ENCODE measurements at places on chromosomes 3 and 15. TPM values are rescaled to one million over a fixed set of nuclear protein-coding genes. Genes with fewer than 3 reads are reported as not detected.

DNA sequence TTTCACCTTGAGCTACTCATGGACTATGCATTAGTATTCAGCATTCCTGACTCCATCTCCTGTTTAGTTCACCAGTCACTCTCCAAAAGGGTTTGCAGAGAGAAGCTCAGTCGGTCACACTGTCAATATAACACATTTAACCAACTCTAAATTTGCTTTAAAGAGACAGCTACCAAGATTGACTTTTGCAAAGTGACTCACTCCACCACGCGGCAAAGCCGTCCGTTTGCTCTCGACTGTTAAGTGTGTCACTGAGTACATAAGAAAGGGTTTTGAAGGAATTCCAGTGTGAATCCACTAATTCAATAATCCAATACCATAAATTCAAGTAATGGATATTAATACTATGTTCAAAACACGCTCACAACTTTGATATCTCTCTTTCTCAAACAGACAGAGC lies 1006.7 kb upstream of the NR2F2 start:
- no peaks in the 10 kb centered on the region for H3K36me3 ChIP-seq
- H3K27me3 ChIP-seq, result peaks cover 8% of the 10 kb centered on the region
- no peaks in the 10 kb centered on the region for H3K4me1 ChIP-seq
- DNase-seq, result no peak

DNA sequence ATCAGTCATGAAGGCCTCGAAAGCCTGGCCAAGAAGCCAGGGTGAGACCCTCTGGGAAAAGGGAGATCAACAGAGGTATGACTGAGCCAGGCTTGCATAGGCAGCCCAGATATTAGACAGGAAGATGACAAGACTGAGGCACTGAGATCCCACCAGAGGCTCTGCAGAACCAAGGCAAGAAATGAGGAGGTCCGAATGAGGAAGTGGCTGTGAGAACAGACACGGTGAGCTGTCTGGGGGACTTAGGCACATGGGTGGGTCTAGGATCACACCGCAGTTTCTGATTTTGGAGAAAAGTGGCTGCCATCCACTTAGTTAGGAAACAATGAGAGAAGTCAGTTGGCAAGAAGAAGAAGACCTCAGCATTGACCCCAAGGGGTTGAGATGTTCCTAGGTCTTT lies 31.5 kb upstream of the PRSS50 start:
- no peaks in the 10 kb centered on the region for H3K27me3 ChIP-seq
- no peak overlapping the region for H3K27ac ChIP-seq
- no peaks in the 10 kb centered on the region for H3K4me1 ChIP-seq

GRCh38 chr3:121431726-121432517 lies 113.9 kb downstream of the POLQ start:
- no peaks in the 10 kb centered on the region for H3K27me3 ChIP-seq
- no peak overlapping the region for H3K27ac ChIP-seq
- DNase-seq, result no peak
- H3K4me3 ChIP-seq, result peak overlapping the region; percentile 32
- no peaks in the 10 kb centered on the region for H3K36me3 ChIP-seq
- peaks cover 11% of the 10 kb centered on the region for H3K4me1 ChIP-seq

GRCh38 chr3:83150896-83151295 lies 1389.5 kb upstream of the GBE1 start:
- no peak overlapping the region for H3K27ac ChIP-seq
- H3K4me3 ChIP-seq, result no peak overlapping the region
- H3K27me3 ChIP-seq, result no peaks in the 10 kb centered on the region
- no peak for DNase-seq
- no peaks in the 10 kb centered on the region for H3K4me1 ChIP-seq
- H3K36me3 ChIP-seq, result no peaks in the 10 kb centered on the region

DNA sequence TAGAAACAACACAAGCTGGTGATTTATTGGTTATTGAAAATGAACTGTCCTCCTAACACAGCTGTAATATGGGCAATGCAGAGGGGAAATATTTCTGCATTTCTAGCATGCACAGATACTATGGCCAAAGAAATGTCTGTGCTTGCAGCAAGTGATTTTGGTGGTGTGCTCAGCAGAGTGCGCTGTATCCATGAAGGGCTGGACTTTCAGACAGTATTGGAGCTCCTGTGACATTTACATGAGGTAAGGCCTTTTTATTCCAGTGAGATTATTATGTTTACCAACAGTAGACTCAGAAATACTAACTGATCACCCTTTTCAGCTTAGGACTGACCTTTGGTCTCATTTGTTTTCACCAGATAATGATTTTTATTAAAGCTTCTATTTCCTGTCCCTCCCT lies 1302.6 kb upstream of the EPHA6 start:
- H3K4me3 ChIP-seq, result no peak overlapping the region
- no peak overlapping the region for H3K27ac ChIP-seq
- H3K4me1 ChIP-seq, result no peaks in the 10 kb centered on the region
- no peak for DNase-seq

GRCh38 chr3:115876876-115877614 lies 253.7 kb downstream of the GAP43 start:
- H3K27me3 ChIP-seq, result no peaks in the 10 kb centered on the region
- no peak for DNase-seq
- H3K4me3 ChIP-seq, result peak overlapping the region; percentile 7
- H3K27ac ChIP-seq, result peak overlapping the region; percentile 10

GRCh38 chr3:11547498-11547897 lies 96.2 kb downstream of the VGLL4 start:
- no peaks in the 10 kb centered on the region for H3K27me3 ChIP-seq
- no peak for DNase-seq
- no peak overlapping the region for H3K27ac ChIP-seq
- H3K36me3 ChIP-seq, result no peaks in the 10 kb centered on the region

DNA sequence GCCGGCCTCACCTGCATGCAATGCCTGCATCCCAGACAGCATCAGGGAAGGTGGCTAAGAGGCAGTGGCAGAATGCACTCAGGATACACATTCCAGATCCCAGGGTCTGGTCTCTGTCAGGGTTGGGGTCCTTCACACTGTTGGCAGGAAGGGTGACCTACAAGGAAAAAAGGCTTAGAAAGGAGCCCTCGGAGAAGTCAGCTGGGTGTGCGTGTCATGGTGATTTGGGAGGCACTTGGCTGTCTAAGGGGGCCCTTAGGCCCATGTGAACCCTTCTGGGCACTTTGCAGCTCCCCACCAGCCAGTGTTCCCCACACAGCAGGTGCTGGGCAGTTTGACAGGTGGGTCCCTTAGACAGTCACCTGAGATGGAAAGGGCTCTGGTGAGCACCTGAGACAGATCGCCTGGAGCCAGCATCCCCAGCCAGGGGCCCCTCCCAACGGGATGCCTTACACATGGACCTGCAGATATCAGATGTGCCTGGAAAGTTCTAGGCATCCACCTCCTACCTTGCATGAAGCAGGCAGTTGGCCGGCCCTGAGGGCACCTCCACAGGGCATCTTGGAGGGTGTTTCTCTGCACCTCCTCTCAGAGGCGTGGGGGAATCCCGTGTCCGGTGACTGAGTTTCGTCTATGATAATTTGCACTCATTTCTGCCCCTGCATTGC lies 131.6 kb downstream of the LRRK1 start:
- no peak overlapping the region for H3K27ac ChIP-seq
- DNase-seq, result peak; percentile 7
- no peaks in the 10 kb centered on the region for H3K4me1 ChIP-seq
- H3K27me3 ChIP-seq, result no peaks in the 10 kb centered on the region
- H3K36me3 ChIP-seq, result peaks cover 92% of the 10 kb centered on the region

GRCh38 chr3:63642488-63642887 lies 10.0 kb upstream of the SNTN start:
- no peak overlapping the region for H3K27ac ChIP-seq
- H3K4me1 ChIP-seq, result no peaks in the 10 kb centered on the region
- H3K36me3 ChIP-seq, result no peaks in the 10 kb centered on the region
- no peaks in the 10 kb centered on the region for H3K27me3 ChIP-seq

DNA sequence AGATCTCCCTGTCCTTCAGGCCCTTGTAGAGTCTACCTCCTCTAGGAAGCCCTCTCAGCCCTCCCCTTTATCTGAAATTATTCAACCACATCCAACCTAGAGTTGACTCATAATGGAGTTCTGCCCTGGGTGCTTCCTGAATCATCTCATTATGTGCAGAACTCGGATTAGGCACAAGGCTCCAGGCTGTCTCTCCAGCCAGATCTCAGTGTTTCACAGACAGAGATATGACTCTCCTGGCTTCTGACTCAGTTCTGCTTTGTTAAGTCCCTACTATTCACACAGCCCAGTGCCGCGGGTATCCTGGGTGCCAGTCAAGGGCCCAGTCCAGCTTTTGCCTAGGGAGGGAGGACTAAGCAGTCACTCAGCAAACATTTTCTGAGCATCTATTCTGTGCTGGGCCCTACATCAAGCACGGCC lies 9.3 kb downstream of the STRA6 start:
- no peaks in the 10 kb centered on the region for H3K36me3 ChIP-seq
- DNase-seq, result no peak
- H3K4me3 ChIP-seq, result no peak overlapping the region
- H3K27ac ChIP-seq, result no peak overlapping the region

DNA sequence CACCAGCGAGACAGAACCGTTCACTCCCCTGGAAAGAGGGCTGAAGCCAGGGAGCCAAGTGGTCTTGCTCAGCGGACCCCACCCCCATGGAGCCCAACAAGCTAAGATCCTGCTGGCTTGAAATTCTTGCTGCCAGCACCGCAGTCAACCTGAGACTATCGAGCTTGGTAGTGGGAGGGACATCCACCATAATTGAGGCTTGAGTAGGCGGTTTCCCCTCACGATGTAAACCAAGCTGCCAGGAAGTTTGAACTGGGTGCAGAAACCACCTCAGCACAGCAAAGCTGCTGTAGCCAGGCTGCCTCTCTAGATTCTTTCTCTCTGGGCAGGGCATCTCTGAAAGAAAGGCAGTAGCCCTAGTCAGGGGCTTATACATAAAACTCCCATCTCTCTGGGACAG lies 151.0 kb downstream of the MBNL1 start:
- peaks cover 3% of the 10 kb centered on the region for H3K4me1 ChIP-seq
- H3K36me3 ChIP-seq, result peaks cover 25% of the 10 kb centered on the region
- H3K27ac ChIP-seq, result no peak overlapping the region
- H3K4me3 ChIP-seq, result no peak overlapping the region
- no peak for DNase-seq

- peak; percentile 92 for DNase-seq
- H3K4me3 ChIP-seq, result peak overlapping the region; percentile 97
- no peaks in the 10 kb centered on the region for H3K36me3 ChIP-seq
- peak overlapping the region; percentile 98 for H3K27ac ChIP-seq
- H3K4me1 ChIP-seq, result peaks cover 56% of the 10 kb centered on the region
Measured at GRCh38 chr15:68818066-68818768, 2.5 kb downstream of the ANP32A start.

GRCh38 chr3:4674216-4674615 lies 181.1 kb downstream of the ITPR1 start:
- DNase-seq, result no peak
- peaks cover 82% of the 10 kb centered on the region for H3K36me3 ChIP-seq
- H3K4me3 ChIP-seq, result no peak overlapping the region
- H3K4me1 ChIP-seq, result peaks cover 4% of the 10 kb centered on the region

DNA sequence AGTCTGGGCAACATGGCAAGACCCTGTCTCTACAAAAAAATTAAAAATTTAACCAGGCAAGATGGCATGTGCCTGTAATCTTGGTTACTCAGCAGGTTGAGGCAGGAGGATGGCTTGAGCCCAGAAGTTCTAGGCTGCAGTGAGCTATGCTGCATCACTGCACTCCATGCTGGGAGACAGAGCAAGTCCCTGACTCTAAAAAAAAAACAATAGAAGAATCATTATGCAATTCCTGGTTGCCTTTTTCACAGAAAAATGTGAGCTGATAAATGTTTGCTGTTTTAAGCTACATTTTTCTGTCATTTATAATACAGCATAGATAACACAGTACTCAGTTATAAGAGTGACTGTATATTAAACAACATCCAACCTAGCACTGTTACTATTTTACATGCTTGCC lies 148.8 kb downstream of the SCAPER start:
- DNase-seq, result no peak
- H3K27ac ChIP-seq, result no peak overlapping the region
- H3K4me3 ChIP-seq, result no peak overlapping the region
- no peaks in the 10 kb centered on the region for H3K36me3 ChIP-seq
- no peaks in the 10 kb centered on the region for H3K27me3 ChIP-seq

DNA sequence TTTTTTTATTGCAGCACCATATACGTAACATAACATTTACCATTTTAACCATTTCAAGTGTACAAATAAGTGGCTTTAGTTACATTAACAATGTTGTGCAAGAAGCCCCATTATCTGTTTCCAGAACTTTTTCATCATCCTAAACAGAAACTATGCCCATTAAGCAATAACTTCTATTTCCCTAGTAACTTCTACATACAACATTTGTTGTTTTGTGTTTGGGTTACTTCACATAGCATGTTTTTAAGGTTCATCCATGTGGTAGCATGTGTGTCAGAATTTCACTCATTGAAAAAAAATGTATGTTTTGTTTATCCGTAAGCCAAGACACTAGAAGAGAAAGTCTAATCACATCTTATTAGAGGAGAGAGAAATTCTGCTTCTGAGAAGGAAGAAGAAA lies 450.5 kb upstream of the PDZRN3 start:
- H3K36me3 ChIP-seq, result no peaks in the 10 kb centered on the region
- H3K27me3 ChIP-seq, result no peaks in the 10 kb centered on the region
- no peak for DNase-seq

- H3K36me3 ChIP-seq, result no peaks in the 10 kb centered on the region
- H3K4me1 ChIP-seq, result peaks cover 41% of the 10 kb centered on the region
- no peaks in the 10 kb centered on the region for H3K27me3 ChIP-seq
- no peak overlapping the region for H3K27ac ChIP-seq
- no peak overlapping the region for H3K4me3 ChIP-seq
Measured at GRCh38 chr3:72257738-72258137, 472.8 kb upstream of the PROK2 start.

DNA sequence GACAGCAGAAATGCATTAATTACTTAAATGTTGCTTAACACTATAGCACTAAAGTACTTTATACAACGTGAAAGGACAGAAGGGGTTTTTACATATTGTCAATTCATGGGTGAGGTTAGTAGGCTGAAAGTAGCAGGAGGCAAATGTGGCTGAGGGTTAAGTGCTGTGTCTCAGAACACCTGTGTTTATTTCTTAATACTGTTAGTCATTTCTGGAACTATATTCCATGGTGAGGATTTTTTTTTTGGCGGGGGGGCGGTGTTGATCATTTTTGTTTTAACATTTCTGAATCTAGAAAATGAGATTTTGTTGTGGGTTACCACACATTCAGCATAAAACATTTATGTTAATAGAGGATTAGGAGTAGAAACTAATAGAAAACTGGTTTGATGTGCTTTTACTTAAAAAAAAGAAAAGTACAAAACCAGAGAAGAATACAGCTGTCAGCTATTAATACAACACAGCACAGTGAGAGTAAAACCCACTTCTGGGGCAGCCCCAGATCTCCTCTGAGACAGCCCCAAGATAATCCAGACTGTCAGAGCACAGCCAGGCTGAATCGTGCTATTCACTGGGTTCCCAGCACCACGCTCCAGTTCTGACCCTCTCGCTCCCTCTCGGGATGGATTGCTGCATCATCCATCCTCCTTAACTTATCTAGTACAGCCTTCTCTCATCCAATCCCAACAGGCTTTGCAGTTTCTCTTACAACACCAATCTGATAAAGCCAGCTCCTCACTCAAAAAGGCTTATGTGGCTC lies 307.7 kb downstream of the TUSC7 start:
- H3K4me3 ChIP-seq, result no peak overlapping the region
- no peaks in the 10 kb centered on the region for H3K36me3 ChIP-seq
- H3K27me3 ChIP-seq, result no peaks in the 10 kb centered on the region
- no peak for DNase-seq

GRCh38 chr3:129010310-129010956 lies 9.3 kb downstream of the EFCC1 start:
- peak overlapping the region; percentile 41 for H3K27ac ChIP-seq
- H3K36me3 ChIP-seq, result no peaks in the 10 kb centered on the region
- H3K4me1 ChIP-seq, result peaks cover 33% of the 10 kb centered on the region
- DNase-seq, result no peak

ECE2 gene
- total RNA-seq, result 2.9 TPM

SHF gene
- total RNA-seq, result 15.9 TPM

ATP13A4 gene
- total RNA-seq, result 12.3 TPM

ZNF385D gene
- total RNA-seq, result 7.2 TPM

DNAJC13 gene
- total RNA-seq, result 58.5 TPM

PSTPIP1 gene
- total RNA-seq, result 0.29 TPM

CLRN1 gene
- total RNA-seq, result not detected

CGNL1 gene
- 30.9 TPM for total RNA-seq

Measured in stomach (tissue), 19 donors.